NCI-H1417 treated with DMSO at 0.1 percent for 48 hours (cell line): ENCODE measurements at places on chromosomes 2 and 18.

GRCh38 chr18:47342566-47342965 lies 91.1 kb upstream of the SKOR2 start:
- no peak for DNase-seq

GRCh38 chr18:9796935-9797549 lies 88.7 kb upstream of the TXNDC2 start:
- DNase-seq: no peak

GRCh38 chr18:63749489-63749888 lies 25.7 kb upstream of the SERPINB7 start:
- no peak for DNase-seq

DNA sequence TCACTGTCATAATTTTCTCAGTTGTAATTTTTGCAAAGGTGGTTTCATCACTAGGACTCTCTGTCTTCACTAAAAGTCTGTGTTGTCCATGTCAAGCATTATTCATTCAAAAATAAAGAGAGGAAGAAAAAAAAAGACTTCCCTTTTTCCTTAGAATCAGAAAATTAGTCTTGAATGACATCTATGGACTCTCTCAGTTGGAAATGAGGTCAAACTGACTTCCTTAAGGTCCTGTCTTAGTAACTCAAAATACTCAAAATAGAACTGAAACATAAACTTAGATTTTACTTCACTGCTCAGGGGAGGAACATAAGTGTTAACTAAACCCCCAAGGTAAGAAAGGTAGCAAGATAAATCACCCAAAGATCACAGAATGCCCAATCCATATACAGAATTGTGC lies 2.2 kb upstream of the ZNF407 start:
- no peak for DNase-seq

DNA sequence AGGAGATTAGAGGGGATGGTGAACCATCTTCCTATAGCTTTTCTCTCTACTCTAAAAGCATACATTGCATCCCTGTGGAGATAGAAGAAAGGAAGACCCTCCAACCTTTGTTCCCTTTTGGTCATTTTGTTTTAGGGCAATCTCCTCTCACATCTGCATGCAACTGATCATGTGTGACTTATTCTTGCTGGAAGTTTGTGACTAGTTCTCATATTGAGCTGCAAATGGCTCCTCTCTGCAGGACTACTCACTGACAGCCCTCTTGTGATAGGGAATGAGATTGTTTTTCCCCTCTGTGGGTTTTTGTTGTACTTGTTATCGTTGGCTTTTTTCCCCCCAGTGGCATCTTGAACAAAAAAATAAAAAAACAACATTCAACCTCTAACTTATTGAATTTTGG lies 416.0 kb upstream of the CNTNAP5 start:
- DNase-seq: no peak

DNA sequence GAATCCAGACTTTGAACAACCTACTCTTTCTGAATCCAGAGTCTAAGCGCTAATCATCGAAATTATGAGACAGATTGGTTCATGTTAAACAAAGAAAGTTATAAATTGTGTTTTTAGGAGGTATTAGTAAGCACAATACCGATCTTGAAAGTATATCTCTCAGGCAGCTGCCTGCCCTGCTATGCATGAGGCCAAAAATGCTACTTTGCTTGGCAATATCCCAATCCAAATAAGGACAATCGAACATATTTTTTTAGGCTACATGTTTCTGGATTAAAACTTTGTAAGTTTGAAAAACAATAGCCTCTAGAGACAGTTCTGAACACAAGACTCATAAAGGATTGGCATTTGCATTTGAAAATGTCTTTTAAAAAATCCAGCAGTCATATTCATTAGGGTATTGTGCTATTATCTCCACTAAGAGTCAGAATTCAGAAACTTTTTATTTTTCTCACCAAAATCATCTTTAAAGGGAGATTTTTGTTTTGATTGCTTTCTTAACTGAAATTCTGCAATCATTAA lies 167.1 kb downstream of the PDE1A start:
- no peak for DNase-seq

DNA sequence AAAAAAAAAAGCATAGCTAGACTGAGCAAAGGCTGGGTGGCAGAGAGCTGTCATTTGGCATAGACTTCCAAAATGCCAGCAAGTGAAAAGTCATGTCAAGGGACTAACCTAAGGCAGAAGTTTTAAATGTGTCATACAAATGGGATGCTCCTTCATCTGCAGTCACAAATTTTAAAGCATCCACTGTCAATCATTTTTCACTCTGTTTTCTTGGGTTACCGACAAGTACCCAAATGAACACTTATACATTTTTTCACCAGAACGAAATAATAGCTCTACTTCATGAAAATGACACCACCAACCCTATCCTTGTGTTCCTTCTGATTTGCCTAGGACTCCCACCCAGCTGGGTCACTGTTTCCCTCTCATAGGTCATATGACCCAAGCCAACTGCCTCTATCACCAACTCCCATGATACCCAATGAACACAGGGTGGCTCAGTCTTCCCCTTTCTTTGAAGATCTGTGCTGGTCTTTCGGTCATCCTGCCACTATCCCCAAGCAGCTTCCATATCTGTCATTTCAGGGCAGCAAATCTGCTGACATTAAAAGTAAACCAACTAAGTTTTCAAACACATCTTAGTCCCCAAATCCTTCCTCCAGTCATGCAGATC lies 21.5 kb downstream of the KLF7 start:
- no peak for DNase-seq
